Stimulated activated CD8-positive, alpha-beta memory T cell treated with anti-CD3 and anti-CD28 coated beads, Interleukin-15, amount 100 ng/mL, for 4 hours (primary cell): ENCODE measurements at places on chromosomes 11 and 22.
A peak's percentile ranks its signal among the peaks of the same experiment; 100 is the strongest.

DNA sequence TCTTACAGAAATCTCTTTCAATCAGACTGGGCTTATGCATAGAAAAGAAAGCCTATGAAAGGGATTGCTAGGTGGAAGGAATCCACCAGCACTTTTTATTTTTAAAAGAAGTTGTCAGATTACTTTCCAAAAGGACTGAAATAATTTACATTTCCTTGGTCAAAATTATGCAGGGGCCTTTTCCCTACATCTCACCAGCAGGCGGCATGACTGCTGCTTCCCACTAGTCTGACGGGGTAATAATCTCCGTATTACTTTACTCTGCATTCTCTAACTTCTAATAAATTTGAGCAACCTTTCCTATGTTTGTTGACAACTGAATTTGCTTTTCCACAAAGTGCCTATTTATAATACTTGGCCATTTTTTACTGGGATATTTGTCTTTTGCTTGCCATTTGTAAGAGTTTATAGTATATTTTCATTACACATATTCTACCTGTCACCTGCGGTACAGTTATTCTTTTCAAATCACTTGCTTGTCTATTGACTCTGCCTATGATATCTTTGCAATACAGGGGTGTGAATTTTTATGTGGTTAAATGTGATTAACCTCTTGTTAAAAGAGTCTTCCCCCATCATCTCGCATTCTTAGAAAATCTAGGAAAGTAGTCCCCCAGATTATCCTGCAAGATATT lies 51.9 kb upstream of the USP47 start:
- no peak for DNase-seq

- no peak for DNase-seq
Observed at GRCh38 chr11:123236879-123237278, 41.8 kb upstream of the CLMP start.

- no peak for DNase-seq
Observed at GRCh38 chr11:5596607-5597201, at the start of gene TRIM6. Gene TRIM6, plus strand, starts transcription at chr11:5596637. Its CDS starts 261 bp downstream, at chr11:5596898.

GRCh38 chr11:75103380-75104026 lies 6.8 kb upstream of the OR2AT4 start:
- no peak for DNase-seq

DNA sequence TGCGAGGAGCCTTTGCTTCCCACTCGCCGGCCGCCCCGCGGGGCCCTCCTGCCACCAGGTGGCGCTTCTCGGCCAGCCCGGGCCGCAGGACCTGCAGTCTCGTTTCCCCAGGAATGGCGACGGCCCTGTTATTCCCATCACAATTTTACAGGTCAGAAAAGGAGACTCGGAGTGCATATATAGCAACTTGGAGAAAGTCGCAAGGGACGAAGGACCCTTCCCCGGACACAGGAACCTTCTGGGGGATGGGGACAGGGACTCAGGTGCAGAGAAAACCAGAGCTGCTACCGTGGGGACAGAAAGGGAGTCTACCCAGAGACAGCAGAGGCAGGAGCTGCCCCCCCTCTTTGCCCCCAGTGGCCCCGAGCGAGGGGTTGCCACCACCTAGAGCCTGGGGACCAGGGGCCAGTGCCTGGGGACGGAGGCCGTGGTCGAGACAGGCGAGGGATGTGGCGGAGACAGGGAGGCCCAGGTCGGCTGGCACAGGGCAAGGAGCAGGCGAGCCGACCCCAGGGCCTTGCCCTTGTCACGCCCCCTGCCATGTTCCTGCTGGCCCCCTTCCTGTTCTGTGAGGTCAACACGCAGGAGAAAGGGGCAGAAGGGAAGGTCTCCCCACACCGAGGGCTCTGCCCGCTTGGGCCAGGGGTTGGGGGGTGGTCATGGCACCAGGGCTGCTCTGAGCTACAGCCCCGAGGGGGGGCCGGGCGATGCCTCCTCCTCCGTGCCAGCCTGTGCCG lies 3.5 kb upstream of the KRTAP5-6 start:
- DNase-seq, result peak; percentile 27

GRCh38 chr11:113473983-113474361 lies 1.2 kb downstream of the DRD2 start:
- no peak for DNase-seq

- DNase-seq, result no peak
Observed at GRCh38 chr11:117986981-117987574, 884 bp downstream of the IL10RA start.

GRCh38 chr22:30275625-30276024 lies 9.0 kb upstream of the OSM start:
- no peak for DNase-seq

DNA sequence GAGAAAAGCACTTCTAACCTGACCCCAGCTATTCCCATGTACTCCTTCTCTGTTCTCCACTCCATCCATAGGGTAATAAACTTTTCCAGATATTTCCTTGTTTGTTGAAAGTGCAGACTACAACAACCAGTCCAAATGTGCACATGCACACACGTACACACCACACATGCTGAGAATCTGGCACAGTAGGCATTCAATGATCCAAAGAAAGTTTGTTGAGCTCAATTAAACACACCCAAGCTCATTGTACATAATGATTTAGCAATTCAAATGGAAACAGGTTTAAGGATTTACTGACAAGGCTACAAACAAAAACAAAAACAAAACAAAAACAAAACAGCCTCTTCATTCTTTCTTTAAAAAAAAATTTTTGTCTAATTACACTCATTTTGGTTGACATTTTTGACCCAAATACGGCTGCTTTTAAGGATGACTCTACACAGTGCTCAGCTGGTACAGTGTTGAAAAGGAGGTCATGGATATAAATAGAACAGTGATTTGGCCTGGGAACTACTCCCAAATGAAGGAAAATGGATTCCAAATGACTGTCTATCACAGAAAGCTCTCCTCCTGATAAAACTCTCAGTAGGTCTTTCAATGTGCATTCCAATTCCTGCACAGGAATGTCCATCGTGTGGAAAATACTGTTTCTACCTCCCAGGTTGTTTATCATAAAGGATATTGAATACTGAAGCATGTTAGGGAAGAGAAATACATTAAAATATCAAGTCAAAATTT lies 232.2 kb downstream of the GUCY1A2 start:
- DNase-seq, result no peak

DNA sequence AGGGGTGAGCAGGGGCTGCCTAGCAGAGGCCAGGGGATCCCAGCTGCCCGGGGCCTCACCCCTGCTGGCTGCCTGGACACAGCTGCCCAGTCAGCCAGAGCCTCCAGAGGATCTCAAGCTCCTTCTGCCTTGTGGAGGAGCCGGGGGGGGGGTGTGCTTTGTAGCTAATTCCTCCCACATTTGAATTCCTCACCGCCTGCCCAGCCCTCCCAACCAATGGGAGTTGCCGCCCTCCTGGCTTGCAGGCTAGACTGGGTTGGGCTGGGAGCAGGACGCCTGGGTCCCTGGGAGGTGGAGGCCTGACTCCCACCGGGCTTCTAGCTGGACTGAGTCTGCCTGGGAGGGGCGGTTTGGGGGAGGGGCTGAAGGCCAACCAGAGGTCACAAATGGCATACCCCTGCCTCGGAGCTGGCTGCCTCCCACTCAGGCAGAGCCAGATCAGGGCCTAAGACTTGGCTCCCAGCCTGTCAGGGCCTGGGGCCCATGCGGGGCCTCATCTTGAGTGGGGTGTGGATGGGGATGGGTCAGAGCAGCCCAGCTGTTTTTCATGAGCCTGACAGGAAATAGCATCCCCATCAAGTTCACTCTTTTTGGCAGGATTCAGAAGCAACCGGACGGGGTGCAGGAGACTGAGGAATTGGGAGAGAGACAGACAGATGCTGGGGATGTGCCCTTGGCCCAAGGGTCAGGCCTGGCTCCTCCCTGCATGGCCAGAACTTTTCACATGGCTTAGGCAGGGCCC lies 29.2 kb upstream of the PDE2A start:
- DNase-seq, result no peak

- no peak for DNase-seq
Observed at GRCh38 chr11:108561535-108561991, 32.0 kb downstream of the EXPH5 start.

DNA sequence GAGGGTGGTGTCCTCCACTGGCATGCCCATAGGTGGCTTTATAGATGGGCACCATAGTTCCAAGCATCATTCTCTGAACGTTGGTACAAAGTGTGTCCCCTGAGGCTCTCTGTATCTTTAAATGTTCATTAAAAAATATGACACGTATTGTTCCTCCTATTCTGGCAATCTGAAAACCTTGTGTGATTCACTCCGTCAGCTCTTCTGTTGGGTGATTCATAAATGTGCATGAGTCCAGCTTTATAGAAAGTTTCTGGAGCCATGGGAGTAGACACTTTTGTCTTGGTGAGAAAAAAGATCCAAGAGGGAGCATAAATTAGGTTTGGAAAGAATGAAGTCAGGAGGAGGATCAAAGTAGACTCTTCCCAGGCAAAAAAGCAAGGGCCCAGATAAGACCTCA lies 728.8 kb downstream of the NELL1 start:
- DNase-seq, result no peak

DNA sequence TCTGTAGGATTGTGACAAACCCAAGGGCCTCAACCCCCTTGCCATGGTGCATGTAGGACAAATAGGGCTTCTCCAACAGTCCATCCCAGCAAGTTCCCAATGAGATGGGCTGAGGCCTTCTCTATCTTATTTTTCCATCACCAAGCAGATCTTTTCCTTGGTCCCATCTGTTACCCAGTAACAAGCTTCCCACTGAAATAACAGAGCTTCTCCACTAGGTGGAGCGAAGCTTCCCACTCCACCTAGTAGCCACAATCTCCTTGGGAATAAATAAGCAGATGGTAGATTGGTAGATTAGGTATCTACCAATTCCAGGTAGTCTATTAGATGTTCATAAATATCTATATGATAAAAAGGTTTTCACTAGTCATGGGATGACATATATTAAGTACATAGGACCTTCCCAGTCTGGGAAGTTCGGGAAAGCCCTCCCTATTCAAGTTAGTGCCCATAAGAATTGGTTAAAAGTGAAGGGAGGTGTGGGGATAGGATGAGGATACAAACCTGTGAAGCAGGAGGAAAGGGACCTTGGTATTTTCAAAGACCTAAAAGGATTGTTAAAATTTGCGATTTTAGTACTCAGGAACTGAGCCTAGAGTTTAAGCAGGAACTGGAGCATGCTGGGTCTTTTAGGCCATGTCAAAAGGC lies 5.9 kb upstream of the OR52L1 start:
- no peak for DNase-seq
